ENCODE measurements at places on chromosomes 13 and 19.

- H3K27me3 ChIP-seq, result no peaks in the 10 kb centered on the region
- no peak for ATAC-seq
- H3K27ac ChIP-seq, result no peak overlapping the region
- peaks cover 100% of the 10 kb centered on the region for H3K36me3 ChIP-seq
These were observed 38.3 kb downstream of the TMED1 start for GRCh38 chr19:10797541-10798256.

GRCh38 chr19:33298146-33298911 lies 4.0 kb downstream of the CEBPA start:
- no peak overlapping the region for H3K27ac ChIP-seq
- no peaks in the 10 kb centered on the region for H3K36me3 ChIP-seq
- H3K4me1 ChIP-seq, result peaks cover 11% of the 10 kb centered on the region
- no peak overlapping the region for H3K4me3 ChIP-seq
- ATAC-seq, result no peak

DNA sequence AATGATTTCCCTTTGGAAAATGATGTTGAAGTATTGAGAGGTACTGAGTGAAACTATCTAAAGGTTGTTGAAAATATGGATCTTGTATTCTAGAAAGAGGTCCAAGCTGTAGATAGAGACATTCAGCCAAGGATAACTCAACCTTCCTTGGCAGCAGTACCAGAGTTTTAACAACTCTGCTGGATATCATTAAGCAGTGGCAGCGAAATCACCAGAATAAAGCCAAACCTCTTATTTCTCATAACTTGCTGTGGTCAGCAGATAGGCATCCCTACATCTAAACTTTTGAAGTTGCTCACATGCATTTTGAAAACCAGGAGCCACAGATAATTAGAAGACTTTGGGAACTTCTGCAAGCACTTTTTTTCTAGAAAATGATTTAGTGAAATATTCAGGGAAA lies 559.8 kb downstream of the IRS2 start:
- H3K4me1 ChIP-seq, result no peaks in the 10 kb centered on the region
- no peaks in the 10 kb centered on the region for H3K36me3 ChIP-seq
- no peaks in the 10 kb centered on the region for H3K27me3 ChIP-seq
- no peak overlapping the region for H3K27ac ChIP-seq

DNA sequence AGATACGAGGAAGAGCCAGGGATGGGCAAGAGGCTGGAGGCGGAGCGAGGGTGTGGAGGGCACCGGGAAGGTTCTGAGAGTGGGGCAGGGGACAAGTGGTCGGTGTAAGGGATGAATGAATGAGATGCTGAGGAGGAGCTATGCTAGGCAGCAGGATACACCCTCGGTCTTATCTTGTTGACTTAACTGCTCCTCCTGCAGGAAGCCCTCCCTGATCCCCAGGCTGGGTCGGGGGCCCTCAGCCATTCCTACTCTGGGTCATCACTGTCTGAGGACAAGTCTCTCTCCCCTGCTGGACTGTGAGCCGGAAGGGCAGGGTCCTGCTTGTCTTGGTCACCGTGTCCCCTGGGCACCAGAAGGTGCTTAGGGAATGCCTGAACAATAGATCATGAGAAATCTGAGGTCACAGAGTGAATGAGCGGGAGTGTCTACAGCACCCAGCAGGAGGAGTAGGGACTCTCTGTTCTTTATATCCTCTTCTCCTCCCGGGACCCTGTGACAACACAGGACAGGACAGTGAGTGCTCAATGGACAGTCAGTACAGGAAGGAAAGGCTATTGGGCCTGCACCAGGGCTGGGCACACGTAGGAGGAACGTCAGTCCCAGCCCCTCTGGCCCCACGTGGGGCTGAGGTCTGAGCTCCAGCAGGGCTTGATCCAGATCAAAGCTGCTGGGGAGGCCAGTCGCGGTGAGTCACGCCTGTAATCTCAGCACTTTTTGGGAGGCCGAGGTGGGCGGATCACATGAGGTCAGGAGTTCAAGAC lies 6.5 kb downstream of the NKPD1 start:
- peaks cover 23% of the 10 kb centered on the region for H3K4me1 ChIP-seq
- no peaks in the 10 kb centered on the region for H3K36me3 ChIP-seq
- ATAC-seq, result no peak
- peak overlapping the region; percentile 39 for H3K4me3 ChIP-seq

DNA sequence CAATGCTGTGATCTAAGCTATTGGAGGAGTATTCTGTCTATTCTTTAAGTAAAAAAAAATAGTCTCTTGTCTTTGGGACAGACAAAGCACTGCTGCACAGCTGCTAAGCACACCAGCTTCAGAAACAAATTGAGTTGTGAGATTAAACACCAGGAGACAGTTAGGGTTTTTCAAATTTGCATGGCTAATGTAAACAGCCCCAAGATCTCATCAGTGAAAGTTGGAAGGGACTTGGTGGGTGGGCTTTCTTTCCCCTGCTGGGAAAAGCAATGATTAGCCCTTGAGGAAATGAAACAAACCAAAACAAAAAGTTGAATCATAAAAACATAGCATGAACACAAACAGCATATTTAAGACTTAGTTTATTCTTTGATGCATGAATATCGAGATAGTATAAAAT lies 143.6 kb upstream of the SLITRK1 start:
- H3K4me3 ChIP-seq, result no peak overlapping the region
- no peaks in the 10 kb centered on the region for H3K36me3 ChIP-seq
- no peaks in the 10 kb centered on the region for H3K4me1 ChIP-seq
- no peak for ATAC-seq
- H3K27ac ChIP-seq, result no peak overlapping the region
- no peaks in the 10 kb centered on the region for H3K27me3 ChIP-seq

- peak overlapping the region; percentile 44 for H3K4me3 ChIP-seq
- peaks cover 32% of the 10 kb centered on the region for H3K4me1 ChIP-seq
- peak overlapping the region; percentile 99 for H3K27ac ChIP-seq
- no peaks in the 10 kb centered on the region for H3K27me3 ChIP-seq
- H3K36me3 ChIP-seq, result no peaks in the 10 kb centered on the region
These were observed 610 bp upstream of the WBP4 start for GRCh38 chr13:41060724-41061074.

DNA sequence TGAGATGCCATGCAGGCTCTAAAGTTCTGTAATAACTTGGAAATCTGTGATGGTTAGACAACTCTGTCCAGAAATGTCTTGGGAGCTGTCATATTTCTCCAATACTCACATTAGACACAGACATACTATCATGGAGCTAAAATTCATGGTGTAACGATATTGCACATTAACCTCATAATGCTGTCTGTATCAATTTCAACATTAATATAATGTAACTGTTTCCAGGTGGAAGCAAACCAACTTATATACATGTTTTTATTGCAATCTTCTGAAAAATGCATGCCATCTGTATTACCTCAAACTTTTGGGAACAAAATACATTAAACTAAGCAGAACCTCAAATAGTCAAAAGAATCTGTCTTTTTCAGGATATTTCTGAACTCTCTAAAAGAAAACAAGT lies 14.7 kb upstream of the SPART start:
- no peak for ATAC-seq
- no peak overlapping the region for H3K27ac ChIP-seq
- no peaks in the 10 kb centered on the region for H3K27me3 ChIP-seq

DNA sequence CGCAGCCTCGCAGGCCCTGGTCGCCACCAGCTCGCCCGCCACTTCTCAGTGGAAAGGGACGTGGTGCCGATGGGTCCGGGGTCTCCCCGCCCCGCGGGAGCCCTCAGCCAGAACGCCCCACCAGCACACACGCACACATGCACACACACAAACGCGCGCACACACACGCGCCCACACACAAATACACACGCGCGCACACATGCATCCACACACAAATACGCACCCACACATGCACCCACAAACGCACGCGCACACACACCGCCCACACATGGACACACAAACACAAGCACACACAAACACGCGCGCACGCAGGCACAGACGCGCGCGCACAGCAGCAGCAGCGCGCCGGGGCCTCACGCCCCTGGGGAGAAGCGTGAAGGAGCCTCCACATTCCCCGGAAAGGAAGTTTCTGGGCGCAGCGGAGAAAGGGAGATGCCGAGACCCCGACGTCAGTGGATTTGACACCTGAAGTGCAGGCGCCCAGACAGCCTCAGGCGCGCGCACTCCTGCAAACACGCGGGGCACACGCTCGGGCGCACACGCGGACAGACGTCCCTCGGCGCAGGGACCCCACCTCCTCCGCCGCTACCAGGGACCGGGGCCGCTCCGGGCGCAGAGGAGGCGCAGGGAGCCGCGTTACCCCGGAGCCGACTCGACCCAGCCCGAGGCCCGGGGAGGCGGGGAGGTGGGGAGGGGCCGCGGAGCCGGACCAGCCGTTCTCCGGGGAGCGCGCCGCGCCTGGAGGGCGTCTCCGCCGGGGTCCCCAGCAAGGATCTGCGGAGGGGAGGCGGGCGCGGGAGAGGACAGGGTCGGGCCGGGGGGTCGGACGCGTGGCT lies 622 bp downstream of the RASA3 start:
- no peaks in the 10 kb centered on the region for H3K36me3 ChIP-seq
- peak overlapping the region; percentile 82 for H3K27ac ChIP-seq
- peak overlapping the region; percentile 95 for H3K4me3 ChIP-seq
- peaks cover 38% of the 10 kb centered on the region for H3K4me1 ChIP-seq
- H3K27me3 ChIP-seq, result no peaks in the 10 kb centered on the region
- ATAC-seq, result peak; percentile 24

DNA sequence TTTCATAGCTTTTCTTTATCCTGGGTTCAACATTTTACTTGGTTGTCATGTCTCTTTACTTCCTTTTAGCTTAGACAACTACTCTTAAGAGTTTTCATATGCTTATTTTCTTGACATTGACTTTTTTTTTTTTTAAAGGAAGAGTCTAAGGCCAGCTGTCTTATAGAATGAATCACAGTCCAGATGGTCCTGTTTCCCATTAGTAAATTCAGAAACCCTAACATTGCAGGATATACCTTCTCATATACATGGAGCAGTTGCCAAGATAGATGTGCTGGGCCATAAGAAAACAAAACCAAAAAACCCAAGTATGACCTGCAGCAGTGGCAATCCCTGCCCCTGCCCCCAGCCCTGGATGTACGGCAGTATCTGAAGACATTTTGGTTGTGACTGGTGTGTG lies 72.8 kb downstream of the COG3 start:
- H3K4me1 ChIP-seq, result no peaks in the 10 kb centered on the region
- ATAC-seq, result no peak
- H3K27me3 ChIP-seq, result no peaks in the 10 kb centered on the region
- H3K27ac ChIP-seq, result no peak overlapping the region
- H3K36me3 ChIP-seq, result no peaks in the 10 kb centered on the region

- no peaks in the 10 kb centered on the region for H3K36me3 ChIP-seq
- H3K27ac ChIP-seq, result no peak overlapping the region
- no peaks in the 10 kb centered on the region for H3K27me3 ChIP-seq
- H3K4me1 ChIP-seq, result no peaks in the 10 kb centered on the region
- no peak overlapping the region for H3K4me3 ChIP-seq
- ATAC-seq, result no peak
These were observed 1192.2 kb downstream of the EFNB2 start for GRCh38 chr13:105343134-105343806.

- no peak overlapping the region for H3K27ac ChIP-seq
These were observed 11.2 kb upstream of the N4BP2L2 start for GRCh38 chr13:32549788-32550187.

- ATAC-seq, result no peak
- H3K36me3 ChIP-seq, result no peaks in the 10 kb centered on the region
- no peak overlapping the region for H3K4me3 ChIP-seq
- H3K4me1 ChIP-seq, result no peaks in the 10 kb centered on the region
These were observed 277.8 kb downstream of the ABCC4 start for GRCh38 chr13:95023405-95023804.

DNA sequence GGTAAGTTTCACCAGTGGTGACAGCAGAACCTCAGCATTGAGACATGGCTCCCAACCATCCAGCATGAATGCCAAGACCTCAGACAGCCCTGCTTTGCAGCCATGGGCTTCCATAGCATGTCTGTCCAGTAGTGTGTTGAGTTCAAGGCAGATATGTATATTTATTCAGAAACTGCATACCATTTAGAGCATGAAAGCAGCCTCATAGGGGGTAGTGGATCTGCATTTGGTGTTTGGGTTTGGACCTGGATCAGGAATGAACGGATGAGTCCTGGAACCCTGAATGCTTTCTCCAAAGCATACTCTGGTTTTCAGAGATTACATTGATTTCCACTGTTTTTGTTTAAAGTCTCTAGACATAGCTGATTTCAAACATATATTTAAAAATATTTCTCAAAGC lies 114.3 kb downstream of the ESD start:
- no peak for ATAC-seq
- no peak overlapping the region for H3K27ac ChIP-seq
- peaks cover 15% of the 10 kb centered on the region for H3K36me3 ChIP-seq
- no peaks in the 10 kb centered on the region for H3K27me3 ChIP-seq
- peaks cover 78% of the 10 kb centered on the region for H3K4me1 ChIP-seq

GRCh38 chr13:48532256-48532505 lies 699 bp downstream of the RCBTB2 start:
- no peaks in the 10 kb centered on the region for H3K27me3 ChIP-seq
- H3K27ac ChIP-seq, result peak overlapping the region; percentile 93
- no peaks in the 10 kb centered on the region for H3K4me1 ChIP-seq
- H3K36me3 ChIP-seq, result no peaks in the 10 kb centered on the region
- peak; percentile 30 for ATAC-seq

DNA sequence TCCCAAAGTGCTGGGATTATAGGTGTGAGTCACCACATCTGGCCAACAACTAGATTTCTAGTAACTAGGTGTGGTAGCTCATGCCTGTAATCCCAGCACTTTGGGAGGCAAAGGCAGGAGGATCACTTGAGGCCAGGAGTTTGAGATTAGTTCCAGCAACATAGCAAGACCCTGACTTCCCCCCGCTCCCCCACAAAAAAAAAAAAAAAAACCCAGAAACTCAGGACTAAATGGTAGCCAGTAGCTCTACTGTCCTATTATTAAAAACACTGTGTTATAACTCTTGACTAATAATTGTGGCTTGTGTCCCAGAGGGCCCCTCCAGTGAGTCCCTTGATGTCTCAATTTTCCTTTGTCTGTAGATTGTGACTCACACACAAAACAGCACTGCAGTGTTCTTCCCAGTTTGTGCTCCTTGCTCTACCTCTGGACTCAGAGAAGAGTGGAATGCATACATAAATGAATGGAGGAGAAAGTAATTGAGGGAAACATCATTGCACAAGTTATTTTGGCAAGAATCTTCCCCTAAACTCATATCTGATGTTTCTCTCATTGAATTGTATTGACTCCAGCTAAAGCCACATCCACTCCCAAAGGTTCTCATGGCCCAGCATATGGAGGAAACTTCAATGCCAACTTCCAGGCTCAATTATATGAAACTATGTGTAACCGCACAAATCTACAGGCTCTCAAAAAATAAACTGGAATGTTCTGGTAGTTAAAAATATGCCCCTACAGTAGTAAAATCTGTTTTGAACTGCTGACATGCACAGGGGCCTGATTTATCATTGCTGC lies 8.8 kb downstream of the TPT1 start:
- ATAC-seq, result peak; percentile 63
- H3K36me3 ChIP-seq, result peaks cover 11% of the 10 kb centered on the region
- H3K4me3 ChIP-seq, result no peak overlapping the region
- H3K27ac ChIP-seq, result peak overlapping the region; percentile 25
- no peaks in the 10 kb centered on the region for H3K27me3 ChIP-seq
- peaks cover 85% of the 10 kb centered on the region for H3K4me1 ChIP-seq
